ENCODE measurements at places on chromosomes 6 and 20.
A peak's percentile ranks its signal among the peaks of the same experiment; 100 is the strongest.

DNA sequence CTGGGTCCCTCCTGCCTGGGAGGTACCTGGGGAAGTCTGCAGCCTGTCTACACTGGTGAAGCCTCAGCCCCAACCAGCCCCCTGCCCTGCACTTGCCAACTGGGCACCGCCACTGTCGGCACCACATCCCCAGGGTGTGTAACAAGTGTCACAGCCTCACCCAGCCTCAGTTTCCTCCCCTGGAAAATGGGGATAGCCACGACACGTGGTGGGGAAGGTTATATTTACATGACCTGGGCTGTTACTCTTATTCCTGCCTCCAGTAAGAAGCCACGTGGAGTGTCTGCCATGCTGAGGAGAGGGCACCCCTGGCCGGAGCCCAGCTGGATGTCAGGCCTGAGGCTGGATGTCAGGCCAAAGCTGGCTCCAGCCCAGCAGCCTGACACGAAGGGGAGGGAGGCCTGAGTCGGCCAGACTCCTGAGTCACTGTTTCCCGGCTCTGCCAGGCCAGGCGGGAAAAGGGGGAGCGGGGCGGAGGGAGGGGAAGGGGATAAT, 44.9 kb downstream of the SNAI1 start:
- peak; percentile 94 for DNase-seq

GRCh38 chr6:105925706-105926105, 160.4 kb upstream of the PRDM1 start:
- no peak for DNase-seq

- no peak for DNase-seq
Observed at GRCh38 chr6:2147766-2148448, 97.5 kb downstream of the GMDS start.

GRCh38 chr20:2150660-2151059, 49.0 kb downstream of the STK35 start:
- no peak for DNase-seq

DNA sequence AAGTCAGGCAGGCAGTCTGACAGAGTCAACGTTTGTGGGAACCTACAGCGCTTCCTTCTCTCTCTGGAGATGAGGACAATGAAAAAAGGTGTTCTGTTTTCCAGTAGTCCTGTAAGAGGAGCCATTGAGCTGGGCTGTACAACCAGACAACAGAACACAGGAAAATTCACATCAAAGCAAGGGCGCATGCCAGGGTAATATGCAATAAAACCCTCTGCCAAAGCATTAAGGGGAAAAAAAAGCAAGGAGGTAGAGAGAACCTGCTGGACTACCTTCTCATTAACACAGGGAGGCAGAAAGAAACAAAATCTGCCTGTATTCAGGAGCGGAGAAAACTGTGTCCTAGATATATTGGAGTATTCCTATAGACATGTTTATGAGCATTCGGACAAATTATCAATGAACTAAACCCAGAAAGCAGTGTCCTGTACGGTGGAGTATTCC, 1.3 kb downstream of the RNF24 start:
- peak; percentile 89 for DNase-seq

DNA sequence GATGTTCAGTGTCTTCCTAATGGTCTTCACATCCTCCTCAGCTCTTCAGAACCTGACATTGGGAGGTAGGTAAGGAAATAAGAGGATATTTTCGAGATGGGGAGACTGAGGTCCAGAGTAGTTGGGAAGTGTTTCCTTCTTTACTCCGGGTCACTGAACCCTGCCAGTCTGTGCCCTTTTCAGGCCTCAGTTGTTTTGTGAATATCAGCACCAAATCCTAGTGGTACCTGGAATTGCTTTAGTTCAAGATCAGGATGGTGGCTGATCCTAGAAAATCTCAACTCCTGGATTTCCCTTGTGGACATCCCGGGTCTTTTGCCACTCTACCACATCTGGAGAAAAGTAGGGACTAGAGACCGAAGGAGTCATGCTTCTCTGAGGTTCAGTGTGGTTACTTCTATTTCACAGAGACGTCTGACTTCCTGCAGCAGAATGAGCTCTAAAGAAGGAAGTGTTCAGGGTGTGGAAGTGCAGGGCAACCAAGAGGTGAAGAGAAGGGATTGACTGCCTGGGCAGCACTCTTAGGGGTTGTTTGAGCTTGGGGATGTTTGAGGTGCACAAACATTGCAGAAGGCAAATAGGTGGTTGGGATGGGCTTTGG, 995 bp downstream of the STK4 start:
- no peak for DNase-seq

GRCh38 chr6:151425561-151425960, 26.4 kb downstream of the RMND1 start:
- DNase-seq = no peak

Measured in fibroblast of pulmonary artery (primary cell).